Effector memory CD4-positive, alpha-beta T cell (primary cell): ENCODE measurements at places on chromosomes 2 and 18.

- DNase-seq: no peak
Measured at GRCh38 chr2:129902731-129903585, 76.5 kb upstream of the RAB6C start.

DNA sequence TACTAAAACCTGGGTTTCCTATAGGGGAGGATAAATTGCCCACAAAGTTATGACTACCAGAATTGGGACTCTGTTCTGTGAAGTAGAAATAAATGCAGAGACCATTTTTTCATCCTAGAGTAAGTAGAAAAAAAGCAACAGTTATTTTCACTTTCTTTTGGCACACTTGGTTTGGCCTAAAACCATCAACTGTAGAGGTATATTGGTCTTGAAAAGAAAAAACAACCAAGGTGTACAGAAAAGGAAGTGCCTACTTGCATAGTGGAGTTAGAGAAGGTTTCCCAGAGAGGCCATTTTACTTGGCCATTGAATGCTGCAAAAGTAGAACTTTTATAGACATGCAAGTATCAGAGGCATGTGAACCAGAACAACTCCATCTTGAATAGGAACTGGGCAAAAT, 89.4 kb upstream of the TACR1 start:
- no peak for DNase-seq

DNA sequence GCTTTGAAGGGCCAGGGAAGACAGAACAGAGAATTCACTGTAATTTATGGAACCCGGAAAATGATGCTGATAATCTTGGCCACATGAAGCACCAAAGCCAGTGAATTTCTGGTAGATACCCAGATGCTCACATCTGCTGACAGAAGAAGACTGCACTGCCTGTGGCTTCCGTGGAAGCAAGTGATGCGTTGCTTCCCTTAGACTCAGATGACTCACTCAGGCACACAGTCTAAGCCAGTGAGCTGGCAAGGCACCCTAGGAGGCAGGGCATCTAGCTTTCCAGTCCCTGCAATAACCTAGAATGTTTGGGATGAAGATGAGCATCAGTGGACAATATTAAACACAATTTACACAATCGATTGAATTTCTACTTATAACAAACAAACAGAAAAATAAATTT, 284.7 kb downstream of the CMPK2 start:
- no peak for DNase-seq

GRCh38 chr18:27674411-27674810, 489.3 kb upstream of the CHST9 start:
- no peak for DNase-seq

DNA sequence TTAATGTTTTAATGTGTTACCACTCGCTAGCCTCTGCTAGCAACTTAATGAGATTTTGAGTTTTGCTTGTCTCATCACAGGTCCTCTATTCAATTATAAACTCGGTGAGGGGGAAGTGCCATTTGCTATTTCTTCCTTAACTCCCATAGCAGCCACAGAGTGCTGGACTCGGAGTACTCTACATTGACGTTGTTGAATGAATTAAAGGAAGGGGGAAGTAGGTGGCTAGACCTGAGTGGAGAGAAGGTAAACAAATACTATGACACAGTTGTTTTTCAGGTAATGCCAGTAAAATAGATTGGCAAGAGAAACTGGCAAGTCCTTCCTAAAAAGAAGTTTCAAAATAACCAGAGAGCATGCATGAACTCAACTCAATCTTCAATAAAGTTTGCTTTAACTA, 339.3 kb downstream of the HRH4 start:
- DNase-seq: no peak
